ENCODE measurements at places on chromosomes 5 and 9.

DNA sequence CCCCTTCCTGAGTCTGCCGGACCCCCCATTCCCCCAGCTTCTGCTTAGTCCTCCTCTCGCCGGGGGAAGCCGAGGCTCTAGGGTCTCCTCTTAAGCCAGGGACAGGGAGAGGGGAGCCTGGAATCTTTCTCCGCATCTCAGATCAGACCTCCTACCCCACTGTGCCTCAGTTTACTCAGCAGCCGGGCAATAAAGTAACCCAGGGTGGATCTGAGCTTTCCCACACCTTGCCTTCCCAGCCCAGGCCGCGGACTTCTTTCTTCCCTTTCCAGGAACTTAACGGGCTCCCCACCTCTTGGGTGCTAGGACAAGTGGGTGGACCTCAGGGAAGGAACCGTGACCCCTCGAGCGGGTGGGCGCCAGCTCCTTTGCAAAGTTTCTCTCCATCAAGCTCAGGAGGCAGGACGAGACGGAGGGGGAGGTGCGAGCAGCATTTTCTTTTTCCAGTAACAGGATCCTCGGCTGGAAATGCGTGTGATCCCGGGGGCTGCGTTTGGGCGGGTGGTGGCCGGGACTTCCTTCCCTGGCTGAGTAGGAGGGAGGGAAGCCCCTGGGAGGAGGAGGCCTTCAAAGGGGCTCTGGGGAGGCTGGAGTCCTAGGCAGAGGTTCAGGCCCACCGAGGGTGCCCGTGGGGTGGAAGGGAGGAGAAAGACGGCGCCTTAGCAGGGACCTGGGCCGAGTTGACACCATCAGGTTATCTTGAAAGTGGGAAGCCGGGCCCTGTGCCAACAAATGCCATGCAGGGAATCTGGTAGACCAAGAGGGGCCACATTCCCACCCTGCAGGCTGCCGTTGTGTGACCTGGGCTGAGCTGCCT, 795 bp downstream of the DAB2IP start:
- no peak for DNase-seq

GRCh38 chr5:37905230-37905629, 65.4 kb upstream of the GDNF start:
- no peak for DNase-seq

DNA sequence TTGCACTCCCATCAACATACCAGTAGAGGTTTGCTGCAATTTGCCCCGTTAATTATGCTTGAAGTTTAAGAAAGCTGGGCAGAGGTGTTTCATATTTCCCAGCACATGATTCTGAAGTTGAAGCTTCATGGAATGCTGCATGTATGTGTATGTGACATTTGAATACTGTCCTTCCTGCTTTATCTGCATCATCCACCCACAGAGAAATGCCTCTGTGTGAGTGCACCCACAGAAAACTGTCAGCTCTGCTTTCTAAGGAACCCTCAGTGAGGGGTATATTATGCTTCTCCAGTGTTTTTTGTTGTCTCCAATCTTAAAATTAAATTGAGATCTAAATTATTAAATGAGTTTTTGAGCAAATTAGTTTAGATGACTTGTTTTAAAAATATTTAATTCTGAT, 358.1 kb upstream of the PIK3R1 start:
- no peak for DNase-seq

DNA sequence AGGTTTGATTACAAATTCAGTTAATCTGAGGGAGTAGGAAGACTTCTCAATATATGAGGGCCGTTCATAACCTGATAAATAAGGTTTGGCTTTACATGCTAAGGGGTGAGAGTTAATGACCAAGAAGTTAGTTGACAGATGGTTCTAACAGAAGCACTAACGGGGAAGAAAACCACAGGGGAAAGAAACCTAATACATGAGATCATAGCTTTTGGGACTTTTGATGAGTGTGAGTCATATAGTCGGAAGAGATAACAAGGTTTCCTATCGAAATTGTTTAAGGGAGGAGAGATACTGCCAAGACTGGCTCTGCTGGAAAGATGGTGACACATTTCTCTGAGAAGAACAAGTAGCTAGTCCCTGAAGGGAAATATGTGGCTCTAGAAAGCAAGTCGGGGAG, 140.1 kb downstream of the COX7C start:
- peak; percentile 31 for DNase-seq

GRCh38 chr9:100167915-100168654, 69.0 kb downstream of the INVS start:
- no peak for DNase-seq

DNA sequence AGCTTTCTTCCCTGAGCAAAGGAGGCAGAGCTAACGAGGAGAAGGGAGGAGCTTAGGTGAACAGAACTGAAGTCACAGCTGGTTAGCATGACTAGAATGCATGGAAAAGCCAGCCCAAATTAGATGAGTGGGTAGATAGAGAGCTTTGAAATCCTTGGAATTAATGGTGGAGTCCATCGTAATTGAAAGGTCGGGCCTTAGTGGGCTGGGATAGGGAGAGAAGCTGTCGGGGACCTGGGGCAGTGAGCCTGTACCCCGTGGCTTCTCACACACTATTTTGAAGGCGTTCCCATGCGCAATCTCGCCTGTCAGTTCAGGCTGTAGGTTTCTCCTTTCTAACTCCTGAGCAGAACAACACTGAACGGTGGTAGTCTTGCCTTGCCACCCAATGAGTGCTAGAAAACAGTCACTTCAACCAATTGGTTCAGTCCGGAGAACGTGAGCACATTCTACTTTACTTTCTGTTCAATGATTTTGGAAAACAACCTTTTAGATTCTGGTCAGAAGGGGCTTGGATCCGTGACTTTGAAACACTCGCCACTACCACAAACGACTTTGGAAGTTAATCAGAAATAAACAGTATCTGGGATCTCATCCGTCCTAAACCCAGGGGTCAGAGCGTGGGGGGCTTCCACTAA, 655 bp upstream of the RAI14 start:
- DNase-seq = peak; percentile 71

DNA sequence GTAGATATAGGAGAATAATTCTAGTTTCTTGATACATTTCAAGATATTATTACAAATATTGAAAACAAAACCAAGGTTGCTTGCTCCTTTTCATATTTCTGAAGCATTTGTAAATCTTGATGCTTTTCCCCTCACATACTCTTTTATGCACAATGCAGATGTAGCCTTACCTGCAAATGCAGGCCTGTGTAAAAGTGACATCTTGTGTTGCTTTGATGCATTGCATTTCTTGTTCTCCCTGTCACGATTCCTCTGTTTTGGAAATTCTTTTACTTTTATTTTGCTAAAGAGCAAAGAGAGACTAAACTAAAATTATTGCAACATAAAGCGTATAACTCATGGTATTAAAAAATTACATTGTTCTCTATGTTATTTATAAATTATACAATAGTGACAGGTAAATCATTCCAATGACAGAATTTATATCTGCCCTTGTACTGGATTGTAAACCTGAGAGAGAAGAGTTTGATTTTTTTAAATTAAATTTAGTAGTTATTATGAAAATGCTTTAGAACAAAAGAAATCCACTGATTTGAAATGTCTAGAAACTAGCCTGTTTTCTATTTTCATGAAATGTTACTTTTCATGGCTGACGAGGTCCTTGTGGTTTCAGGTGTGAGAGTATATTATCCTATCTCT, 970.0 kb downstream of the MAT2B start:
- peak; percentile 23 for DNase-seq

- no peak for DNase-seq
Measured at GRCh38 chr5:148815578-148815977, 10.8 kb upstream of the ADRB2 start.

- DNase-seq = peak; percentile 65
Measured at GRCh38 chr5:34898258-34898895, 16.9 kb downstream of the RAD1 start.

- peak; percentile 1 for DNase-seq
Measured at GRCh38 chr9:108813951-108814601, 41.7 kb downstream of the ACTL7B start.

Measured in astrocyte of the cerebellum (primary cell).